ENCODE measurements at places on chromosomes 13 and 19.

- peak; percentile 78 for DNase-seq
Observed at GRCh38 chr19:40605216-40605971, 4.2 kb downstream of the LTBP4 start.

DNA sequence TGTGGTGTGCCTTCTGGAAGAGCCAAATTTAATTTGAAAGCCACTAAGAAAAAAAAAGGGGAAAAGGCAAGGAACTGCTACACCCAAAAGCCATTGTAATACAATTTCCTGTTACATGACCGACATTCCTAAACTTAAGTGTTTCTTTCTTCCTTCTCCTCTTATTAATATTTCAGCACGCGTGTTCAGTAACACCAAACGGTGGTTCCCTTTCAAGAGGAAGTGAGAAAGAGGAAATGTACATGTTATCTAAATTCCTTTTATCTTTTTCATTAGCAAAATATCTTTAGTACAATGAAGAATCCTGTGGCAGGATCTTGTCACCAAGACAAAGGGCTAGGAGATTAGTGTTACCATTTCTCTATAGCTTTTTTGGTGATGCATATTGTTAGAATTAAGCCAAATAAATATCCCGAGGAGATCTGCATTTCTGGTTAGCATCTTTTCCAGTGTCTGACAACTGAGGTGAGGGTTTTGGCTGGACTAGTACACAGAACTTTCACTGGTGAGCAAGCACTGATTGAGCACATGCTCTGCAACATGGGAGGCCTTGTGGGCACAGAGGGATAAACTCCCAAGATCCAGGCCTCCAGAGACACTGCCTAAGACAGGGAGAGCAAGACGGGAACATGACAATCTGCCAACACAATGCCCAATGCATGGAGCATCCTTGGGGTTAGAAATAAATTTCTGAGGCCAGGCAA, 22.1 kb downstream of the LATS2 start:
- no peak for DNase-seq

DNA sequence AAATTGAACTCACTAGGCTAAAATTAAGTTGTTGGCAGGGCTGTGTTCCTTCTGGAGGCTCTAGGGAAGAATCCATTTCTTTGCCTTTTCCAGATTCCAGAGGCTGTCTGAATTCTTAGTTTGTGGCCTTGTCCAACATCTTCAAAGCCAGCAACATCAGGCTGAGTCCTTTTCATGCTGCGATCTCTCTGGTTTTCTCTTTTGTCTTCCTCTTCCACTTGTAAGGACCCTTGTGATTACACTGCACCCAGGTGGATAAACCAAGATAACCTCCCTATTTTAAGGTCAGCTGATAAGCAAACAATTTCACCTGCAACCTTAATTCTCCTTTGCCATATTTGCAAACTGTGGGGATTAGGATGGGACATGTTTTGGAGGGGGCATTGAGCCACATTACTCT, 11.5 kb downstream of the UTP14C start:
- DNase-seq: no peak

DNA sequence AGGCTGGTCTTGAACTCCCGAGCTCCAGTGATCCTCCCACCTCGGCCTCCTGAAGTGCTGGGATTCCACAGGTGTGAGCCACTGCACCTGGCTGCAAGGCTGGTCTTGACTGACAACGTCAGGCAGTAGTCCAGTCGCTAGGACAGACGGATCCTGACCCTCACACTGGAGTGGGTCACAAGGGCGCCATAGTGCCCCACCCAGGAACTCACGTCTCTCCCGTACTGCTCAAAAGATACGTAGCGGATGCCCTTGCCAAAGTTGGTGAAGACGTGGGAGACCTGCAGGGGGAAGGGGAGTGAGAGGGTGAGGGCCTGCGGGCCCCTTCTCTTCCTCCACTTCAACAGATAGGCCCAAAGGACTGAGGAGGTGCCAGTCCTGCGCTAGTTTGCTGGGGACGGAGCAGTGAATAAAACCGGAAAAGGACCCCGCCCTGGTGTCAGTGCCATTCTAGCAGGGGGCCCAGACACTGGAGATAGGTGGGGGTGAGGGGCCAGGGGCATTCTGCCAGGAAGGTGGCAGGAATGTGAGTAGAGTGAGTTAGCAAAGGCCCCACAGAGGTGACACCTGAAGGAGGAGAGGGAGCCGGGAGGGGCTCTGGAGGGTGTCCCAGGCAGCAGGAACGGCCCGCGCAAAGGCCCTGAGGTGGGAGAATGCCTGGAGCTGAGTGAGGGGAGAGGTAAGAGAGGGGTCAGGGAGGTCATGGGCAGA, 11.9 kb downstream of the MRPS12 start:
- no peak for DNase-seq

- DNase-seq: peak; percentile 26
Observed at GRCh38 chr13:21124852-21125251, 51.5 kb downstream of the SKA3 start.

DNA sequence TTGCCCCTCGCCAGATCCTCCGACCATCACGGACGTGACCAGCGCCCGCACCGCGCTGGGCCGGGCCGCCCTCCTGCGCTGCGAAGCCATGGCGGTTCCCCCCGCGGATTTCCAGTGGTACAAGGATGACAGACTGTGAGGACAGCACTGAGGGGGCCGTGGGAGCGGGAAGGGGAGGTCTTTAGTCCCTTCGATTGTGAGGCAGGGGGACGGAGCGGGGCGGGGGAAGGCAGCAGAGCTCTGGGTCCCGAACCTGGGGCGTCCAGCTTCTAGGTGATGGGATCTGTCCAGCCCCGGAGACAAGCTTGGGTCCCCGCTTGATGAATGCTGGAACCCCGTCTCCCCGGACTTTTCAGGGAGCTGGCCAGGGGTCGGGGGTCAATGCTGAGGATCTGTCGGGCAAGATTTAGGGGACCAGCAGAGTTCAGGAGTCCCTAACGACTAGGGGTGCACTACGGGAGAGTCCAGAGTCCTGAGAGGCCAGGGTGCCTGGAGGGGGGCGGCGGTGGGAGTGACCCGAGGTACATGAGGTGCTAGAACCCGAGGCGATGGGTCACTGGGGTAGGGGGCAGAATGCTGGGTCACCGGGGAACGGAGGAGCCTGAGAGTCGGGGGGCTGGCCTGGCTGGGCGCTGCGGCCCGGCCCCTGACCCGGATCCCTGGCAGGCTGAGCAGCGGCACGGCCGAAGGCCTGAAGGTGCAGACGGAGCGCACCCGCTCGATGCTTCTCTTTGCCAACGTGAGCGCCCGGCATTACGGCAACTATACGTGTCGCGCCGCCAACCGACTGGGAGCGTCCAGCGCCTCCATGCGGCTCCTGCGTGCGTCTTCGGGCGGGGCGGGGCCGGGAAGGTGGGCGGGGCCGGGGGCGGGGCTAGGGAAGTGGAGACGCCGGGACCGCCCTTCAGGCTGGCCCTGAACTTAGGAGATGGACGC, 14.6 kb downstream of the VSIG10L start:
- peak; percentile 52 for DNase-seq

GRCh38 chr13:66546534-66547379, 683.4 kb downstream of the PCDH9 start:
- no peak for DNase-seq

- no peak for DNase-seq
Observed at GRCh38 chr13:27395007-27395510, 29.4 kb upstream of the GTF3A start.

- DNase-seq: no peak
Observed at GRCh38 chr13:66689628-66690027, 540.5 kb downstream of the PCDH9 start.

GRCh38 chr19:35929876-35930275, 6.3 kb upstream of the LRFN3 start:
- DNase-seq: no peak

DNA sequence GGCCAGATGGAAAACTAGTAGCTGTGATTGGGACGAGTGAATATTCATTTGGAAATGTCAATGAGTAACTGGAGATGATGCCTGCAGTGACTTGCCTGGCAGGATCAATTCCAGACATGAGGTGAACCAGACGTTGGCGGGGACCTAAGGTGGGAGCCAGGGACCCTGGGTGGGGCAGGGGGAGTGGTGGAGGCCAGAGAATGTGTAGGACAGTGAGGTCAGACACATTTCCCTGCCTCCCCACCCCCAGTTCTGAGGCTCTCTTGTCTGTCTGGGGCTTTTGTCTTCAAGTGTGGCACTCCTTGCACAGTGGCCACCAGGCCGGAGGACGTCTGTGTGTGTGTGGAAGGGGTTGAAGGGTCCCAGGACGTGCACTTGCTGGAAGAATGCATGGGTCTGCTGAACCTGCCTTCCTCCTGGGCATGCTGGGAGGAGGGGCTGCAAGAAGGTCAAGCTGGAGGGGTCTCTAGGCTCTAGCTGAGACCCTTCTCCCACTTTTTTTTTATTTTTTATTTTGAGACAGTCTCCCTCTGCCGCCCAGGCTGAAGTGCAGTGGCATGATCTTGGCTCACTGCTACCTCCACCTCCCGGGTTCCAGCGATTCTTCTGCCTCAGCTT, 51.6 kb downstream of the CHST8 start:
- DNase-seq: no peak

DNA sequence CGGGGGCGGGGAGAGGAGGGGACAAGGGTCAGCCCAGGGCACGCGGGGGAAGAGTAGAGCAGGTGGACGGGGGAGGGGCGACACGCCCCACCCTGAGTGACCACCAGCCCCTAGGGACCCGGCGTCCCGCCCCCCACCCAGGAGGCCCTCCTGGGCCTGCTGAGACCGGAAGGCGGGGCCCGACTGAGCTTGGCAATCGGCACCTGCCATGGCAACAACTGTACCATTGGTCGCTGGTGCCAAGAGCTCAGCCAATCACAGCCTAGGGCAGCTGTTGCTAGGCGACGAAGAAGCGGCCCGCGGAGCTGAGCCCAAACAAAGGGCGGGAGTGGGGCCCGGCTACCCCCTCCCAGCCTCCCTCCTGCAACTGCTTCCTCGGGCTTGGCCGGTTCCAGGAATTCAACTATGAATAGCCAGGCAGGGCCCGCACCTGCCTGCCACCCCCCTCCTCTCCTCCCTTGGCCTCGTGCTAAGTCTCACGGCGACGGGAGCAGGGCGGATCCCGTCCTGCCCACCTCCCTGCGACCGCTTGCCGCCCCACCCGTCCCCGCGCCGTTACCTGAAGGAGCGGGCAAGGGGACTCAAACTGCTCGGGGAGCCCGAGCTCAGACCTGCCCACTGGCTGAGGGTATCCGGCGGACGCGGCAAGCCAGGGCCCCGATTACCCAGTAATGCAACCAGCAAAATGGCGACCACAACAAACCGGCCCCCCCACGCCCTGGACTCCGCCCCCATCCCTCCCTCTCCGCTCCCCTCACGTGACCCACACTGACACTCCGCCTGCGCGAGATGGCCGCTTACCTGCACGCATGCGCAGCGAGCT, at the start of gene DYRK1B:
TSS of gene DYRK1B (minus strand) at position 699 of the 823 bp plus-strand sequence. CDS start 2,295 bp downstream, outside the sequence.
- peak; percentile 99 for DNase-seq

GRCh38 chr19:12117201-12117970, 22.8 kb downstream of the ZNF20 start:
- no peak for DNase-seq

DNA sequence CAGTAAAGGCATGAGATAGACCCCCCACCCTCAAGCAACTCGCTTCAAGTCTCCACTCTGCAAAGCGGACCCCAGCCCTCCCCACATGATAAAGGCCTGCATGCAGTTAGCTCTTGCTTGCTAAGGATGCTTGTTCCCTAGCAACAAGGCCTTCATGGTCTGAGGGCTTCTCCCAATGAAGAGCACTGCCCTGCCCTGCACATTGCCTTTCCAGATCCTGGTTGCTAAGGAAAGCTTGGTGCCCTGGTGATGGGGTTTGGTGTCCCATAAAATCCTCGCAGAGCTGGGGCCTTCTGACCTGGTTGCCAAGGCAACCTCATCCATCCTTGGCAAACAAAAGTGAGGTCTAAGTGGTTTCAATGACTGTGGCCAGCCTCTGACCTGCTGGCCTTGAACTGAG, 6.0 kb downstream of the DBP start:
- no peak for DNase-seq

GRCh38 chr19:6047741-6048251, 62.5 kb downstream of the RFX2 start:
- DNase-seq: no peak

GRCh38 chr19:53864308-53864836, 3.3 kb upstream of the MYADM start:
- DNase-seq: no peak

DNA sequence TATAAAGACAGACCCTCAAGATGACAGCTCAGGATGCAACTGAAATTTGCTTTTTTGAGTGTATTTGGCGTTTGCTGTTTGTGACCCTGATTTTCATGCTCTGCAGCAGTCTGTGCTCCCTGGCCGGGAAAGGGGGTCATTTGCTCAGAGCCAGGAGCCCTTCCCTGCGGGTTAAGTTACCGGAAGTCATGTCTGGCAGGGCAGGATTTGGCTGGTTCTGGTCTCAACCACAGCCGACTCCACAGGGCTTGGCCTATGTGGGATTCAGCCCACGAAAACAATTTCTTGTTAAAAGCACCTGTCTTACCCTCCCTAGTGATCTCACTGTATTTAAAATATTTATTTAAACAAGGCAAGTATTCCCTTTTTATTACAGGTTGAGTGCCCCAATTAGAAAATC, 22.6 kb downstream of the MCF2L start:
- no peak for DNase-seq

- DNase-seq: peak; percentile 79
Observed at GRCh38 chr19:39410017-39410830, 2.2 kb upstream of the PLEKHG2 start.

DNA sequence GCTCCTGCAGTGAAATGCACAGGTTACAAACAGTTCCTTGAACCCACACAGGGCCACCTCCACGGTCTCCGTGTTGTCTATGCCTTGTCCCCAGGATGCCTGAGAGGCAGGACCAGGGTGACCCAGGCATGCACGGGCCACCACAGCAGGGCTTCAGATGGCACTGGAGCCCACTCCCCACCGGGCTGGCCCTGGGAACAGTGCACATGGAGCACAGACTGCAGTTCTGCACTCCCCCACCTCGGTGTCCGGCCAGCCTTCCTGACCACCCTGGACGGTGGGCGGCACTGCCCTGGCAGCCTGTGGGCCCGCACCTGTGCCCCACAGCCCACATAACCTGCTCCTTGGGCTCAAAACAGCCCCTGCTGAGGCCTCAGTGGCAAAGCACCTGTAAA, 14.3 kb upstream of the SLC35E1 start:
- DNase-seq: no peak

- DNase-seq: no peak
Observed at GRCh38 chr13:113904411-113904810, 40.5 kb upstream of the GAS6 start.

GRCh38 chr19:18424890-18425514, 5.8 kb downstream of the SSBP4 start:
- peak; percentile 7 for DNase-seq
